Effector memory CD4-positive, alpha-beta T cell (primary cell): ENCODE measurements at places on chromosomes 5 and 9.
A peak's percentile ranks its signal among the peaks of the same experiment; 100 is the strongest.

- DNase-seq: peak; percentile 67
Measured at GRCh38 chr9:124126648-124127646, 115.4 kb downstream of the LHX2 start.

- no peak for DNase-seq
Measured at GRCh38 chr5:85614489-85614888, 1003.3 kb upstream of the COX7C start.

DNA sequence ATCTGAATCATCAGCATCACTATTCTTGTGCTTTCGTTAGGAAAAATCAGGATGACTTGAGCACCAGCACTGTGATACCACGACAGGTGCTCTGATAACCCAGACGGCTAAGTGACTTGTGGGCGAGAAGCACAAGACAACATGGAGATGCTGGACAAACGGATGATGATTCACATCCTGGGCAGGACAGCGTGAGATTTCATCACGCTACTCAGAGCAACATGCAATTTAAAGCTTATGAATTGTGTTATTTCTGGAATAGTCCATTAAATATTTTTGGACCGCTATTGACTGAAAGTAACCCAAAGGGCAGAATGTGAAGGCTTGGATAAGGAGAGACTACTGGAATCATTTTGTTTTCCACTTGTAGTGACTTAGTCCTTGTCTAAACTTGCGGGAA, 114.8 kb upstream of the DAPK1 start:
- DNase-seq: no peak

GRCh38 chr9:107080130-107080529, 202.9 kb upstream of the RAD23B start:
- no peak for DNase-seq

DNA sequence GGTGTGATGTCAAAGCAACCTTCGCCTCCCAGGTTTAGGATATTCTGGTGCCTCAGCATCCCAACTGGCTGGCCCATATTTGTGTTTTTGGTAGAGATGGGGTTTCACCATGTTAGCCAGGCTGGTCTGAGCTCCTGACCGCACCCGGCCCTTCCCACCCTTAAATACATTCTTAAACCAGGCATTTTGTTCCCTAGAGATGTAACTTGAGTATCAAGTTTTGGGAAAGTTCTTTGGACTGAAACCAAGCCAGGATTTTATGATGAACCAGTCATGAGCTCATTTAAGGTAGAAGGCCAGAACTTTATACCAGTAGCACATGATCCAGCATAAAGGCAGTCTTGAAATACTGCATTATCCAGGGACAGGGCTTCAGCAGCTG, 3.5 kb downstream of the RPL7A start:
- no peak for DNase-seq

GRCh38 chr5:72057816-72058215, 49.5 kb upstream of the MAP1B start:
- DNase-seq: no peak

DNA sequence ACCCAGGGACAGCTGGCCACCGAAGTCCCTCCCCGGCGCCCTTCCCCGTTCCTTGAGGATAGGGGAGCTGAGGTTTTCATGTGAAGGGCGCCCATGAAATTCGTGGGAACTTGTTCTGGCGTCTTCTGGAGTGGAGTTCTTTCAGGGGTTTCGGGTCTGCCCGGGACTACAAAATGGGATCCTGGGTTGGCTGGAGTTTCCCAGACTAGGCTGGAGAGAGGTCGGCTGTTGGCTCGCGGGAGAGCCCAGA, 3.6 kb upstream of the RGMB start:
- DNase-seq: no peak

DNA sequence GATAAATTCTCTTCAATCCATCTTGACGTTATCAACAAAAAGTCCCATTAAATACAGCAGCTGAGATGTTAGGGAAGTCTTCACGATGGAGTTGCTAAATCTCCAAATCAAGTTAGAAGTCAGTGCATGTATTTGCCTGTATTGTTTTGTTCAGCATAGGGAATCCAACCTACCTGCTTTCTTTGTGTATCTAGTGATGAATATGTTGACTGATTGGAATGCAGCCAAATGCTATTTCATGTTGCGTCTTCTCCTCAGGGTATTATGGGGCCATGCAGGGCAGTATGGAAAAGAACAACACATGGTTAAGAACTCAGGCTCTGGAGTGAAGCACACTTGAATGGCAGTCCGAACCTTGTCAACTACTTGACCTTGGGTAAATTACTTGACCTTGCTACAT, 529.5 kb upstream of the ZNF462 start:
- DNase-seq: no peak

DNA sequence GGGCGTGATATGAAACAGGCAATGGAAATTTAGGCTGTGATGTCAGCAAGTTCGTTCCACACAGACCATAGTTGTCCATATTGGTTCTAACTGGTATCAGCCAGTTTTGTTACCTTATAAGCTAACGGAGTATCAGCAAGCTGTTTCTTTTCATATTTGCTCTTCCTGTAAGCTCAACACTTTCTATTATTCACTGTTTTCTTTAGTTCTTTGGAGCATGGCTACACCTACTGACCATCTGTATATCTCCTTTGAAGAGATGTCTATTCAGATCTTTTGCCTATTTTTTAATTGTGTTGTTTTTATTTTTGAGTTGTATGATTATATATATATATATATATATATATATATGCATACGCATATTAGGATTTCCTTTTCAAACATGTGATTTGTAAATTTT, 1057.2 kb upstream of the CDH10 start:
- no peak for DNase-seq
